Sciatic nerve (tissue), 2 donors: ENCODE measurements at places on chromosomes 13 and 19.

GRCh38 chr13:31385540-31385939 lies 185.8 kb downstream of the B3GLCT start:
- no peak for DNase-seq

- DNase-seq: no peak
Measured at GRCh38 chr13:76971215-76971614, 20.7 kb upstream of the CLN5 start.

DNA sequence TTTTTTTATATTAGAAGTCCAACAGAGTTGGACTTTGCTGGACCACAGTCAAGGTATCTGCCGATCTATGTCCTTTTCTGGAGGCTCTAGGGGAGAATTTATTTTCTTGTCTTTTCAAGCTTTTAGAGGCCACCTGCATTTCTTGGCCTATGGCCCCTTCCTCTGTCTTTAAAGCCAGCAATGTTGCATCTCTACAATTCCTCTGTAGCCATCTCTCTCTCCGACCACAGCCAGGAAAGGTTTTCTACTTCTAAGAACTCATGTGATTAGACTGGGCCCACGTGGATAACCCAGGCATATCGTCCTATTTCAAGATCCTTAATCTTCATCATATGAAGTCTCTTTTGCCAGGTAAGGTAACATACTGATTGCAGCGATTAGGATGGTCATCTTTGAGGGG lies 43.5 kb upstream of the RGCC start:
- DNase-seq: no peak

GRCh38 chr19:30888937-30889336 lies 460.3 kb downstream of the TSHZ3 start:
- no peak for DNase-seq

GRCh38 chr13:47298506-47298905 lies 401.7 kb upstream of the HTR2A start:
- DNase-seq: no peak

DNA sequence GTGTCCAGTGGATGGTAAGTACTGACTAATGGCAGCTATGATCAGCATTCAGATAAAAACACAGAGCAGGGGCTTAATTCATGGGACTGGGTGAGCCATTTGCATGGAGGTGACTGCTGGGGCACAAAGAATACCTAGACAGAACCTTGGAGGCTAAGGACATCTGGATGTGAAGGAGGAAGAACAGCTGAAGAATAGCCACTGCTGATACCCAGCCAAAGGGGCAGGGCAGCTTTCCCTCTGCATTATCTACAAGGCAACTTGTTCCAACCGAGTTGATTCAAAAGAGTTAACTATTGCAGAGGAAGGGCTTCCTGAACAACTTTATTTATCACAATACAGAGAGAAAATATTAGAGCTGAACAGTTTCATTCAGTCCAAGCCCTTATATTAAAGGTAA lies 13.1 kb upstream of the THSD1 start:
- DNase-seq: no peak

DNA sequence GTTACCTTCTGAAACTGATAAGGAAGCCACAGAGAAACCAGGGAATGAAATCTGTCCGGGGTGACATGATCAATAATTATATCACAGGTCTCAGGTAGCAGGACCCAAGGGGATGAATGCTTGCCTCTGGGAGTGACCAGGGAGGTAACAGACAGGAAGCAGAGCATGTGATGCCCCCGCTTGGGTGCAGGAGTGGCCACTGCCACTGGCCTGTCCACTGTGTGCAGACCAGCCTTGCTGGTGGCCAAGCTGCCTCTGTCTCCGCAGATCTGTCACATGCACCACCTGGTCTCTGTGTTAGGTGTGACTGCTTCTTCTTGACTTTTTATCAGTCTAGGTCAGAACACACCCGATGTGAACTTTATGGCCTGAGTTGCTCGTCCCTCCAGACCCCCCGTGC lies 71.8 kb downstream of the PEPD start:
- no peak for DNase-seq

GRCh38 chr13:49235856-49236431 lies 11.8 kb upstream of the CDADC1 start:
- DNase-seq: no peak

- no peak for DNase-seq
Measured at GRCh38 chr19:21878646-21879045, 42.7 kb upstream of the ZNF43 start.

- no peak for DNase-seq
Measured at GRCh38 chr19:32373585-32374295, 28.3 kb downstream of the ZNF507 start.

- DNase-seq: peak; percentile 23
Measured at GRCh38 chr13:113761136-113761535, 2.1 kb downstream of the TMEM255B start.

DNA sequence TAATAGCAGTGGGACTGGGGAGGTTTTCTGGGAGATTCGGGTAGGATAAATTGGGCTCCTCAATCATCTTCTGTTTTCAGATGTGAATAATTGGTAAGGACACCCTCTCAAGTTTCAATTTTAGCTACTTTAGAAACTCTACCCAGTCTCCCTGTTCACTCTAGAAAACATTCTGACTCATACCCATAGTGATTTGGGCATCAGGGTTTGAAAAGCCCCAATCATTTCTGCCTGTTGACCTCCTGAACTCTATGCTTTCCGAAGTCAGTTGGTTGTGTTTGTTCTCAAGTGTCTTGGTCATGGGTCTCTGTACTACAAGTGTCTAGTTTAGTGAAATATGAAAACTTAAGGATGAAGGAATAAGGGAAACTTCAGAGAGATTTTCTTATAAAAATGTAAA lies 911.3 kb upstream of the GPC6 start:
- no peak for DNase-seq

DNA sequence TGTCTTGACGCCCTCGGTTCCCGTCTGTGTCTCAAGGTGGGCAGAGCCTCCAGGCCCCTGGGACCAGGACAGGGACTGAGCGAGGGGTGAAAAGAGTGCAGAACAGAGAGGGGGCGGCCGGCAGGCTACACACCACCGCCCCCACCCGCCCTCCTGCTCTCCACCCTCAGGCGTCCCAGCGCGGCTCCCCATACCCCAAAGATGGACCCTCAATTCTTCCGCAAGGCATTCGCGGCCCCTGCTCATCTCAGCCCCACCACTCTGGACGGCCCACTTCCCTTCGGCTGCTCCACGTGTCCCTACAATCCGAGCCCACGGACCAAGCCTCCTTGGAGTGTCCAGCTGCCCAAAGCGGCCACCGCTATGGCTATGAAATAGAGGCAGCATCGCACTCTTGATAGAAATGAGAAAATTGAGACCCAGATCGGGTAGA lies 1.8 kb downstream of the KLF16 start:
- DNase-seq: no peak

- DNase-seq: no peak
Measured at GRCh38 chr13:91621963-91622362, 223.5 kb downstream of the GPC5 start.

GRCh38 chr19:58381460-58382212 lies 806 bp upstream of the ZNF837 start:
- peak; percentile 63 for DNase-seq

DNA sequence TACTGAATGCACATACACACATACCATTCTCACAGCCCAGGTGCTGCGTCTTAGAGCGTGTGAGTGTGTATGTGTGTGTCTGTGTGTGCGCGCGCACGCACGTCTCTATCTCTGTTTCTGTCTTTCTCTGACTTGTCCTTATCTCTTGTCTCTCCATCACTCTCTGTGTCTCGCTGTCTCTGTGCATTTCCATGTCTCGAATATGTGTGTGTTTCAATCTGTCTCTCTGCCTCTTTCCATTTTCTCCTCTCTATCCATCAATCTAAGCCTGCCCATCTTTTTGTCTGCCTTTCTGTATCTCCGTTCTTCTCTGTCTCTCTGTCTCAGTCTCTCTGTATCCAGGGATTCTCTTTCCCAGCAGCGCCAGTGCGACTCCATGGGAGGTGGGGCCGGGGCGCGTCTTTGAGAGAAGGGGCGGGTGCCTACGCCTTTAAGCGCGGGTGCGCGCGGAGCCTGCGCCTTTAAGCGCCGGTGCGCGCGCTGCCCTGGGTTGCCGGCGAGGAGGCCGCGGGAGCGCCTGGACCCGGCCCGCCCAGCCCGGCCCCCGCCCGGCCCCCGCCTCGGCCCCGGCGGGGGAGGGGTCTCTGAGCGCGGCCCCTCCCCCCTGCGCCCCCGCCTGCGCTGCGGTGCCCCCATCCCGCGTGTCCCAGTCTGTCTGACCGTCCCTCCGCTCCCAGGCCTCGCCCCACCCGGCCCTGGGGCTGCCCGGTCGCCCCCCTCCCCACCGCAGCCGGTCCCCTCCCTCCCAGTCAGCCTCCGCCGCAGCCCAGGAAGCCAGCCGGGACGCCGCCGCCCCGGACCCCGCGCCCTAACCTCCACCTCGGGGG lies at the start of gene LRFN3:
Gene LRFN3, plus strand, starts transcription at position 464 of the 827 bp plus-strand sequence. CDS start 3,052 bp downstream, outside the sequence.
- peak; percentile 84 for DNase-seq

DNA sequence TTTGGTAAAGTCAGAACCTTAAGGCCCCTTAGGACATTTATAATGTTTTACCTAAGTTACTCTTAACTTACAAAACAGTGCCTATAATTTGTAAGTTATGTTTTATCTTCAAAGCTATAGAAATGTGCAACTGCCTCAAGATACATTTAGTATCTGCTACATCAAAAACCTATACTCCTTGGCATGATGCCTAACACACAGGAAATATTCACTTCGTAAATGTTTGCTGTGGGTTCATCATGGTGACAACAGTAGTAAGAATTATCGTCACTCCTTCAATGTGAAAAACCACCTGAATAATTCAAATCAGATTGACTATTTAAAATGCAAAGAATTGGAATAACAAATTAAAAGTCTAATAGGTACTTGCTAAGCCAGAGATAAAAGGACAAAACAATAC lies 184.1 kb downstream of the DIAPH3 start:
- no peak for DNase-seq

DNA sequence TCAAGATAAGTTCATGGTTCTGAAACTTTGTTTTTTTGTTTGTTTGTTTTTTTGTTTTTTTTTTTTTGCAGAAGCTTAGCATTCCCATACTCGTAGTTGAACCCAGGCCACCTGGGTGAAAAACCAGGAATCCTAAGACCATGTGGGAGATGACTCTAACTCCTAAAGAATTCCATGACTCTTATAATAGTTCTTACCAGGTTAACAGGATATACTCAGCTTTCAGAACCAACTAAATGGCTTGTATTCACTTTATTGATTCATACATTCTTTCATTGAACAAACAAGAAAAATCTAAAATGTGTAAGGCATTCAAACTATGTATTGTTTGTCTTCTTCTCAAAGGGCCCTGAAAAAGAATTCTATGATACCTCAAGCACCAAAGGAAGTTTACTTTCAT lies 40.5 kb upstream of the KLF5 start:
- DNase-seq: no peak

GRCh38 chr13:49292742-49293486 lies 45.2 kb downstream of the CDADC1 start:
- DNase-seq: peak; percentile 75

GRCh38 chr13:40657951-40658350 lies 8.5 kb downstream of the FOXO1 start:
- DNase-seq: no peak

- no peak for DNase-seq
Measured at GRCh38 chr19:41001243-41001971, 10.3 kb downstream of the CYP2B6 start.

DNA sequence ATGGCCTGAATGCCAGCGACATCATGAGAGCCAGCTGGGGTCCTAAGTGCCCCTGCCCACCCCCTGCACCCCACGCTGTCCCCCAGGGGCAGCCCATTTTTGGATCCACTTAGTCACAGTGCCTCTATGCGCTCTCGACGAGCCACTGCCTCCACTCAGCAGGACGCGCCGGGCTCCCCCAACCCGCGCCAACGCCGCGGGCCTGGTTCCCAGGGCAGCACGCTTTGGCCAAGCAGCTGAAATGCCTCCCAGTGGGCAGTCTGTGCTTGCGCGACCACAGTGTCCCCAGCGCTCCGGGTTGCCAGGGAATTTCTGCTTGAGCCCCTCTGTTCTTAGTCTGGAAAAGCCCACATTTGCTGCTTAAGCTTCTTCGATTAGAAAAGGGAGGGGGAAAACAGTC lies 39.4 kb downstream of the TMED1 start:
- no peak for DNase-seq

GRCh38 chr19:54137699-54138488 lies at the start of gene CNOT3:
CNOT3 (plus strand) TSS chr19:54137762; CDS start chr19:54142979, 5,217 bp downstream.
- peak; percentile 71 for DNase-seq

DNA sequence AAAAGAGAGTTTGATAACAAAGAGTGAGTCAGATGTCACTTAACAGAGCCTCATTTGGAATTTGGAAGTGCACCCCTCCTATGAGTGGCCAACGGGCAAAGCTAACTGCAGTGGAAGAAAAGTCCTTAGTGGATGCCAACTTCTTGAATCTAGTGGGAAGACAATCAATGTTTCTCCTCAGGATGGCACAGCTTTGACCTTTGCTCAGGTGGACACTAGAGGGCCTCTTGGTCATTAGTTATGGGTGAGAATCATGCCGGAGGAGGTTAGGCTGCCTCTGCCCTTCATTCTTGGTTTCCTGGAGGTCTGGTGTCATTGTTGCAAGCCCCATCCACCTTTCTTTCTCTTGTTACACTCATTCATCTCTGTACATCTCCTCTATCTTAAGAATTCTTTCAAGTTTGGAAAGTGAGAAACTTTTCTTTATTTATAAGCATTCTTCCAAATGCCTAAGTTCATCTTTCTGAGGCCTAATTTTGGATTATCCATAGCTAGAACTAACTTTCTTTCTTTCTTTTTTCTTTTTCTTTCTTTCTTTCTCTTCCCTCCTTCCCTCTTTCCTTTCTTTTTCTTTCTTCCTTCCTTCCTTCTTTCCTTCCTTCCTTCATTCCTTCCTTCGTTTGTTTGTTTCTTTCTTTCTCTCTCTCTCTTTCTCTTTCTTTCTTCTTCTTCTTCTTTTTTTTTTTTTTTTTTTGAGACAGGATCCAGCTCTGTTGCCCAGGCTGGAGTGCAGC lies 327.2 kb upstream of the TSHZ3 start:
- no peak for DNase-seq

- no peak for DNase-seq
Measured at GRCh38 chr19:29745253-29745652, 30.2 kb upstream of the C19orf12 start.

GRCh38 chr13:27794921-27795717 lies 2.8 kb downstream of the GSX1 start:
- no peak for DNase-seq

DNA sequence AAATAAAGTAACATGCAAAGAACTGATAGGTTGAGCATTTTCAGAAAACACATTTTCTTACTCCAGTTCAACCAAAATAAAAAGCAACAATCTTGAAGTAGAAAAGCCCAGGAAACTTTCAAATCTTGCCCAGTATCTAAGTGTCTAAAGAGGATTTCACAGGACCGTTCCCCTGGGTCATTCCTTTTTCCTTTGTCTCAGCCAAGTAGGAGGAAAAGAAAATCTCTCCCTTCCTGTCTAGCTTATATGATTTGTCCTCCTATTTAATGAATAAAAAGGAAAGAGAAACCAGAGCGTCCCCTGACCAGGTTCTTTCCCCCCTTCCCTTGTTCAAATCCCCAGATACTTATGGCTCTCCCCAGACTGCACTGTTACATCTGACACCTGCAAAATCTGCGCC lies 248.0 kb downstream of the KCTD12 start:
- no peak for DNase-seq

GRCh38 chr13:80235166-80235966 lies 105.6 kb downstream of the SPRY2 start:
- no peak for DNase-seq

GRCh38 chr13:63287926-63288325 lies 1872.3 kb upstream of the PCDH20 start:
- DNase-seq: no peak

GRCh38 chr13:106699311-106699710 lies 131.4 kb upstream of the ARGLU1 start:
- DNase-seq: no peak

- DNase-seq: no peak
Measured at GRCh38 chr13:84574851-84575250, 692.6 kb upstream of the SLITRK1 start.
